Peyer's patch (tissue), 4 donors: ENCODE measurements at places on chromosomes 5 and 9. TPM values are rescaled to one million over a fixed set of nuclear protein-coding genes. Genes with fewer than 3 reads are reported as not detected.

DNA sequence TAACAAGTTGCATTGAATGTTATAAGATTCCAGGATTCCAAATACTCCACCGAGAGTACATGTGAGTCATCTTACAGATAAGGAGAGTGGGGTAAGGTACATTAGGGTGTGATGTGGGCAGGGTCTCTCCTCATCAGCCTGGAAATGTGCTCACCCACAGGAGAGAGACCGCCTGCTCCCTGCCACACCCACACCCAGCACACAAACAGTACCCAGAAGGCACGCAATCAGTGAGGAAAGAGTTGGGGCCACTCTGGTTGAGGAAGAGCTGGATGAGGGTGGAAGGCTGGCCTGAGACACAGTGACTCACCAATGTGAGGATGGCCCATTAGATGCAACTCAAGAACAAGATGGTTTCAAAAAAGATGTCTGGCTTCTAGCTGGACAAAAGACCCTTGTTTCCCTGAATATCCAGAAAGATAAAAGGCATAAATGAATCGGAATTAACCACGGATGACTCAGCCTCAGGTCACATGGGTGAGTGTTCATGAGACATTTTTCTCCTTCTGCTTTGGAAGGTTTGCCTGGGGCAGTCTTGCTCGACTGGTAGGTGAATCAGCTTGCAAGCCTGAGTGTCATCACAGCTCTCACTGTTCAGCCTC lies 51.1 kb upstream of the LHFPL2 start:
- DNase-seq = peak; percentile 79

DNA sequence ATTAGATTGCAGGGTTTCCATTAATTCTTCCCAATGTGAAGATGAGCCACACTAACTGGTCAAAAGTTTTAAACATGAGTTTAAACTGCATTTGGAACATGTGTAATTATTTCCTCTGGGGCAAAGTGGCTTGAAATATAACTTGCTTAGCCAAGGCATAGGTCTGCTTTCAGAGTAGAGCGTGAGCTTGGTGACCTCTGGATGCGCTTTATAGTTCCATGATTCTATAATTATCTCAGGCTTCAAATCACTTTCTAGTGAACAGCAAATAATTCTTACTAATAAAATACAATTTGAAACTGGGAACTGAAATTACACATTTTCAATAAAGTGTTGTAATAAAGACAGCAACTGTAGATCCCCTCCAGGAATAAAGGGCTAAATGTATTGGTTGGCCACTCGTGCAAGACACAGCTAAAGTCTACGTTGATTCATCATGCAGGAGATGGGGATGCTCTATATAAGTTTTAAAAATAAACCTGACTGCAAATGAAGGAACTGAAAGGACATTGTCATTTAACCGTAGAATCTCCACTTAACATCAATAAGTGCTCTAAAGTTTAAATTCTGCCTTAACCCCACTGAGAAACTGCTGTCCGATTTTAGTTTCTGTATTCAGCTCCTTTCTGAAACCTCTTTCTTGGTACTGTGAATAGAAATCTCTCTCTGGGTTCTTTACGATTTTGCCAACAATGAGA lies 460.0 kb downstream of the PSAT1 start:
- no peak for DNase-seq

GRCh38 chr5:167886196-167886595 lies 405.2 kb upstream of the WWC1 start:
- DNase-seq = no peak

GRCh38 chr5:138936225-138936967 lies 61.3 kb upstream of the LRRTM2 start:
- no peak for DNase-seq

- DNase-seq = no peak
Observed at GRCh38 chr5:127163750-127164149, 90.4 kb upstream of the C5orf63 start.

- no peak for DNase-seq
Observed at GRCh38 chr5:142725231-142726187, 39.6 kb upstream of the FGF1 start.

DNA sequence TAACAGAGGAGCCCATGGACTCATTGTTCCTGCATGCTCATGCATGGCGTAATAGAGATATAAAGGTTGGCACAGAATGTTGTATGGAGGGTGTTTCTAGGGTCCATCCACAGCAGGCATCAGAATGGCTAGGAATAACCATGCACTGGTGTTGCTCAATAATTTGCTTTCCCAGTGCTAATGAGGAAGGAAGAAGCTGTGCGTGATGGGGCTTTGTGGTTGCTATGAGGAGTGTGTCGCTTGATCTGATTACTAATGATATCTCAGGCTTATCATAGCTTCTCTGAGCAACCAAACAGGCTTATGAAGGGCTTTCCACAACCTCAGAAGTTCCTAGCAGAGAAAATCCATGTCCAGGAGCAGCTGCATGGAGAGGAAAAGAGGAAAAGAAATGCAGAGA lies 151.3 kb upstream of the TRPC7 start:
- DNase-seq = no peak

ADAMTS6 gene
- total RNA-seq = 0.80 TPM

SLC45A2 gene
- total RNA-seq = not detected

DNA sequence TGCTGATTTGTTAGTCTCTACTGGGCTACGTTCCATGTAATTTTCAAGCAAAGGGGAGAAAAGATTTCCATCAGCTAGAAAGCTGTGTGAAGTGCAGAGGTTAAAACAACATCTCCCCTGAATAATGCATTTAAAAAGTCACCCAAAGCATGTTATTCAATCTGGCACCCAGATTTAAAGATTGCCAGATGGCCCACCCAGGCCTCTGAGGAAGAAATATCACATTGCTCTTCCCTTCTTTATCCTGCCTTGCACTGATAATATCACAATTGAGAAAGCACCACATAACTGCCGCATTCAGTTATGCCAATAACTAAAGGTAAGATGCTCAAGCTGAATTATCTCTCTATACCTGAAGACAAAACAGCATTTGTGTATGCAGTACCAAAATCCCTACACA lies 119.4 kb upstream of the PUM3 start:
- no peak for DNase-seq

GRCh38 chr5:177982072-177982727 lies 13.8 kb downstream of the PROP1 start:
- DNase-seq = no peak

- DNase-seq = no peak
Observed at GRCh38 chr9:97640325-97640724, 6.7 kb downstream of the NCBP1 start.

SLCO4C1 gene
- total RNA-seq = not detected
